ENCODE measurements at places on chromosomes 11 and 22.

GRCh38 chr11:125941619-125942611 is 3.9 kb upstream of the VSIG10L2 start:
- peak; percentile 77 for DNase-seq

- DNase-seq: no peak
Observed at GRCh38 chr11:116648247-116649174, 124.3 kb downstream of the BUD13 start.

DNA sequence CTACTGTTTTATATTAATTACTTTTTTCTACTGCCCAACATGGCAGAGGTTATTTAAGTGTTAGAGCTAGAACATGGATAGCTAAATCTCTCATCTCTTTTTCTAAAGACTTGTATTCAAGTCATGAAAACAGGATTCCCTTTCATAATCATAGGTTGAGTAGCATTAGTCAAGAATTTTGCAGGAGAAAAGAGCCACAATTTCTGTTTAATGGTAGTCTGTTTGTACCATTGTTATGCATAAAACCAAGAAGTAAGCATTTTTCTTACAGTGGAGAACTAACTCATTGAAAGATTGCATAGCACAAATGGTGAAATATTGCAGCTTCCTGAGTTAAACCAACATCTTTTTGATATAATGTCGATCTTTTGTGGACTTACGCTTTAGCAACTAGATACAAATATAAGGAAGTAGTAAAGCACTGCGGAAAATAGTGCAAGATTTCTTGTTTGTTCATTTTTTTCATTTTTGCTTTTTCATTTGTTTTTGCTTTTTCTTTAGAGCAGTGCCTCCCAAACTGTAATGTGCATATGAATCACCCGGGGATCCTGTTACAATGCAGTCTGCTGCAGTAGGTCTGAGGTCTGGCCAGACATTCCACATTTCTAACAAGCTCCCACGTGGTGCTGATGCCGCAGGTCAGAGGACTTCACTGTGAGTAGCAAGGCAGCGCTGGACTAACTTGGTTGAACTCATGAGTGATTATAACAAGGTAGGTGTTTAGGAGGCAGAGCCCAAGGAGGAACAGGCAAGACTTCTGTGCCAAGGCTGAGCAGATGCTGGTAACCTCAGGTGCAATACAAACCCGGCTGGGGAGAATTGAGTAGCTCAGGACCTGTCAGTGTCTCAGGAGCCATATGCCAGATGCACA is 4.6 kb downstream of the ETS1 start:
- no peak for DNase-seq

DNA sequence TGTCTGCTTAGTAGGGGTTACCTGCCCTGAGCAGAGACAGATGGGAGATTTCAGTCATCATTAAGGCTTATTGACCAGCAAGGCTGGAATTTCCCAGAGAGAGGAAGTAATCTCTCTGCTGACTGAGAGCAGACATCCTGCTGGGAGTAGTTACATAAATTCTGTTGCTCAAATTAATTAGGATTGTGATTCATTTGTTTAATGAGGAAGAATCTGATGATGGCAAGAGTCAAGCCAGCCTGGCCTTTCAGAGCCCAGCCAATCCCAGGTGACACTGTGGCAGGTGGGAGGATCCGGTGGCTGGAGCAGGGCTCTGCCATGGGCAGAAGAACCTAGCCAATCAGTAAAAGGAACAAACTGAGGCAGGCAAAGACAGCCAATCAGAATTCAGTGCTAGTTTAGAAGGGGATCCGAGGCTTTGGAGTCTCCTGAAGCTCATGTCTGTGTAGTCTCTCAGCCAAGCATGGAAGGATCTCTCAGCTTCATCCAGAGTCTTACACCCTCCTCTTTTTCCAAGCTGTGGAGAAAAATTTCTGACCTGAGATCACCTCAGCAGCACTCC is 61.2 kb upstream of the CHST1 start:
- no peak for DNase-seq

DNA sequence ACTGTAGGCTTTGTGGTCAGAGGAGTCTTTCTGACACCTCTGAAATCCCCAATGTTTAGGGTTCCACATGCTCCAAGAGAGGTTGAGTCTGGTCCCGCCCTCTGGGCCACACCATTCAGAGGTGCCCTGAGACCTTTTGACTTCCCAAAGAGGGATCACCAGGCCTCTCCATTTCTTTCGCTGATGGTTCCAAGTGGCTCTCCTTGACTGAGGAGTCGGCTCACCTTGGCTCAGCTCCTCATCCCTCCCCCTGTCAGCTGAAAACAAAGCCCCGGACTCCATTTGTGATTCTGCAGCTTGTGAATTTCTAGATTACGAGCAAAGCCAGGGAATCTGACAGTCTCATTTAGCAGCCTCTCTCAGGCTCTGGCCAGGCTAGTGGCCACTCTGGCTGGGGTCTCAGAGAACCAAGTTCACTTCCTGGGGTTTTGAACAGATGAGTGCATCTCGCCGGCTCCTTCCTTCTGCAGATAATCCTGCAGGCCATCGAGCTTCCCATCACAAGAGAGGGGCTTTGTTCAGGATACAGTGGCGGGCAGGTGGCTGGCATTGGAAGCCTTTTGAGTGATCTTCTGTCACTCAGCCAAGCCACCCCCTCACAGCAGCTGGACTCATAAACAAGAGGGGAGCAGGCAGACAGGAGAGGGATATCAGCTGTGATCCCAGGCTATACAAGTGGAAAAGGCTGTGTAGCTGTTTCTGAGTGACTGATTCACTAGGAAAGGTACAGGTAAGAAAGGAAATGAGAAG is 102.9 kb downstream of the TRIM29 start:
- DNase-seq: no peak

DNA sequence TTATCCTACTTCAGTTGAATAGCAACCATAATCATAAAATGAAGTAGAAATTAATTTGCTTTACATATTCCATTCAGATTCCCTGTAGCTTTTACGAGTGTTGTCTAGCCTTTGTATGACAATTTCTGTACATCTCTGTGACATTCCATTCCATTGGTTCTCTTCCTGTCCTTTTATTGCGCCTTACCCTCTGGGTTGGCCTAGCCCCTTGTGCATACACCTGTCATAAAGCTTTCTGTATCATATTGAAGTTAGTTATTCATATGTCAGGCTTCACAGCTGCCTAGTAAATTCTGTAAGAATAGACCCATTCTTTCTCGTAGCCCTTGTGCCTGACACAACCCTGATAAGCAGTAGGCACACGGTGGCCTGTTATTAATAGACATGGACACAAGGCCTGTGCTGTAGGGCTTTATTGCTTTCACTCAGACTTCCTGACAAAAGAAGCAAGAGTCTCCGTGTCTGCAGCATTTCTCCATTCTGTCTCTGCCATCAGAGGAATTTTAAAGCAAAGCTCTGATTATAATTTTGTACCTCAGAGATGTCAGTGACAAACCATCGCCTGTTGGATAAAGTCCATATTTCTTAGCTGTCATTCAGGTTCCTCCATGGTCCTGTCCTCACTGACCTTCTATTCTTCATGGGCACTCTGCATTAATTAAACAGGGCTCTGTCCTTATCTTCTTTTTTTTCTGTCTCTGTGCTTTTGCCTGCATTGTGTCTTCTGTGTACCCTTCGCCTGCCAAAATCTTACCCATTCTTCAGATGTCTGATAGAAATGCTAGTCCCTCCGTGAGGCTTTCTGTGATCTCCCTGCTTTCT is 49.4 kb downstream of the BID start:
- DNase-seq: no peak
